ENCODE measurements at places on chromosomes 7 and 10.

DNA sequence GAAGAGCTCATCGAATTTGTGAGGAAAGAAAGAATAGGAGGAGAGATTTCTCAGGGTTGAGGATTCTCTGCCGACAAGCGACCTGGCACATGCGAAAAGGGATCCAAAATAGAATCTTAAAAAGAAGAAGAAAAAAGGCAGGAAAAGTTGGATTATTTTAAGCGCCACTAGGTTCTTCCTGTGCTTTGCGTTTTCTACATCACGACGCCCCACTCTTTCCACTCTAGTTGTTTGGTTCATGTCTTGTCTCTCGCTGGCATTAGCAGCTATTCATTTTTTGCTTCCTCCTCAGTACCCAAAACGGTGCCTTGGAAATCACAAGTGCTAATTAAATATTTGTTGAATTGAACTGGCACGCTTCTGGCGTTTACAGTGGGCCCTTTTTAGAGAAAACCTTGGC is 674 bp upstream of the FRA10AC1 start:
- no peak for DNase-seq

- no peak for DNase-seq
These were observed 231.1 kb downstream of the SLC25A13 start for GRCh38 chr7:96090756-96091155.

GRCh38 chr7:28423918-28424514 is 11.7 kb downstream of the CREB5 start:
- DNase-seq = no peak

DNA sequence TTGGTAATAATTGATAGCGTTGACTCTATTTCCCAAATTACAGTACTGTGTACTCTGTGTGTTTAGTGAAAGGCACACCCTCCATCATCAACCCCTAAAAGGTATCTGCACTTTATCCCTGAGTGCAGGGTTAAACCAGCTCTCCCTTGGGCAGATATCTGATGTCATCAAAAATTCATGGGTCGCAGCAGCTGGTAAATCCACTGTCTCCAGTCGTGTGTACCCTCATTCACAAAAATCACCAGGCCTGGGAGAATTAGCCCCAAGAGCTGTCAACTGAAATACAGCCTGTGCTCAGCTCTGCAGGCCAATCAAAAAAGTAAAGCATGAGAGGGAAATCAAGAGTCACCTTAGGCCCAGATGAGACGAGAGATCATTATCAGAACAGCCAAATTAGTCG is 103.7 kb downstream of the HIP1 start:
- DNase-seq = no peak

DNA sequence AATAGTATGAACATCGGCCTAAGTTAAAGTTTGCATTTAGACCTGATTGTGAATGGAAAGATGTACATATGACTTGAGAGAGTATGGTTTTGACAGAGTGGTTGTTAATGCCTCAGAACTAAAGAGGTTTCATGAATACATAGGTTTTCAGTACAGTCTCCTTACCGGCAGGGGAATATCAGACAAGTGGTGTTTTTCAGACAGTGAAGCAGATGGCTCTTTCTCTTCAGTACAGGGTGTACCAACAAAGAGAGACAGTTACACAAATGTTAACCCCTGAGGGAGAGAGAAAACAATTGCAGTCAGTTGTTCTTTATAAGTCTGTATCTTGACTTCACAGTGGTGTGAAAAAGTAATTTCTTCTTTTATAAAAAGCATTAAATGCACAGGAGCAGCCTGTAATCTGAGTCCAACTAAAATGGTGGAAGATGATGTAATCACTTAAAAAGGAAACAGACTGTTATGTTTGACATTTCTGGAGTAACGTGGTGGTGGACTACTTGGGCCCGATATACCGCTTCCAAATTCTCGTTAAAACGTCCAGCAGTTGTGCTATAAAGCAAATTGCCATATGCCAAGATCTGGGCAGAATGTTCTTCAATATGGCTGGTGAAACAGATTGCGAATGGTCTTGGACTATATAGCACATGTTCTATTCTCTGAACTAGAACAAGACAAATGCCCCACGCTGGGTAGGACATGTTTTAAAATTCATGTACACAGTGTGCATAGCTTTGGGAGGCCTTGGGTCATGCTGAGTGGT is 69.2 kb downstream of the SDK1 start:
- DNase-seq = no peak

DNA sequence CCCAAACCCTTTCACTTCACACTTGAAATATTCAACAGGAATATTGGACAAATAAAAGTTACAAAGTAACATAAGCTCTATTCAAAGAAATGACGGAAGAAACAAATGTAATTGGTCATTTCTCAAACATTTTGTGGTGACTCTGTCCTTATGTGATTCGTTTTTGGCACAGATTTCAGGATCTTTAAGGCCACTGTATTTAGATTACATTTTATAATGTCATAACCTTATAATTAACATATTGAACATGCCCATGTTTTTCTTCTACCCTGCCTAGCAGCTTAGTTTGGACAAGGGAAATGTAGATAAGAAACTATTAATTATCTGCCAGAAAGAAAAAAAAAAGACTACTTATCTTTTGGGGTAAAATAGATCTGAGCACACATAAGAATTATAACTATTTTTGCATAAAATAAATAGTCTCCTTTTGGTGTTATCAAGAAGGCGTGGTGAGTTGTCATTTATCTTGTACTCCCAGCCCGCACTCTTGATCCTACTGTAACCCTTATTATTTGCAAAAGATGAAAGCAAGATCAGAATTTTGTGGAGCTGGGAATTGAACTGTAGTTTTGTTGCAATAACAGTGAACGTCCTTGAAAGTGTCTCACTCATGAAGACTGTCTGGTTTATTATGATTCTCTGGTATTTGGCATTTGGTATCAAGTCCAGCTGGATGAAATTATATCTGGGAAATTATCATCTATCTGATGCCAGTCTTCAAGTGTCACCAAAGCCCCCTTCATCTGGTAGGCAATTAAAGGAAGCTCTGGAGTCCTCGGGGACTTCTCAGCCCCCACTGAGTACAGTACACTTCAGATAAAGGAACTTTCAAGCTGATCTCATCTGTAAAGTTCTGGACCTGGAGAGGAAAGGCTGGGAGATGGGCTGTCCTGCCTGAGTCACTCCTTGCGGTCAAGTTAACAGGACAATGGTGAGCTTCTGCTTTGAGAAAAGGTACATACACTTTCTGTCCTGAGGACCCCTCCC is 175.7 kb upstream of the INHBA start:
- no peak for DNase-seq

DNA sequence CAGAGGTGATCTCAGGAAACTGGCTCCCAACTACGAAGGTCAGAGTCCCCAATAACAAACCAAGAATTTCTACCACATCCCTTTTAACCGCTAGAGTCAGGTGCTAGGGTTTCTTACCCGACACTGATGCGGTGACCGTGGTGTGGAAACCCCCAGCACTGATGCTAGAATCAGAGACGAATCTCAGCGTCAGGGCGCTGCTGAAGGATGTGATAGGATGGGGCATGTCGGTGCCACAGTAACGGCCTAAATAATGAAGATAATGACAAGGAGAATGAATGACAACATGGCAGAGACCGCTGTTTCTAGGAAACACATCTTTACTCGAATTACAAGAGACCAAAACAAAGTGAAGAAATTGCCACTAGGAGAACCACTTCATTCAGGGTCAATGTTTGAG is 131.1 kb upstream of the RSU1 start:
- no peak for DNase-seq

DNA sequence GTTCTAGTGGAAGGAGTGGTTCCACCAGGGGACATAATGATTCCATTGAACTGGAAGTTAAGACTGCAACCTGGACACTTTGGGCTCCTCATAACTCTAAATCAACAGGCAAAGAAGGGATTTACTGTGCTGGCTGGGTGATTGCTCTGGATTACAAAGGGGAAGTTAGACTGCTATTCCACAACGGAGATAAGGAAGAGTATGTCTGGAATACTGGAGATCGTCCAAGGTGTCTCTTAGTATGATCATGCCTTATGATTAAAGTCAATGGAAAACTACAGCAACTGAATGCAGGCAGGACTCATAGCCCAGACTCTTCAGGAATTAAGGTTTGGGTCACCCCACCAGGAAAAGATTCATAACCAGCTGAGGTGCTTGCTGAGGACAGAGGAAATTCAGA is 310.6 kb upstream of the MGMT start:
- no peak for DNase-seq

GRCh38 chr10:61684894-61685507 is 22.3 kb downstream of the CABCOCO1 start:
- DNase-seq = no peak

GRCh38 chr7:74084722-74085578 is 1.3 kb downstream of the LIMK1 start:
- no peak for DNase-seq

GRCh38 chr7:124718032-124718766 is 47.4 kb downstream of the GPR37 start:
- no peak for DNase-seq

DNA sequence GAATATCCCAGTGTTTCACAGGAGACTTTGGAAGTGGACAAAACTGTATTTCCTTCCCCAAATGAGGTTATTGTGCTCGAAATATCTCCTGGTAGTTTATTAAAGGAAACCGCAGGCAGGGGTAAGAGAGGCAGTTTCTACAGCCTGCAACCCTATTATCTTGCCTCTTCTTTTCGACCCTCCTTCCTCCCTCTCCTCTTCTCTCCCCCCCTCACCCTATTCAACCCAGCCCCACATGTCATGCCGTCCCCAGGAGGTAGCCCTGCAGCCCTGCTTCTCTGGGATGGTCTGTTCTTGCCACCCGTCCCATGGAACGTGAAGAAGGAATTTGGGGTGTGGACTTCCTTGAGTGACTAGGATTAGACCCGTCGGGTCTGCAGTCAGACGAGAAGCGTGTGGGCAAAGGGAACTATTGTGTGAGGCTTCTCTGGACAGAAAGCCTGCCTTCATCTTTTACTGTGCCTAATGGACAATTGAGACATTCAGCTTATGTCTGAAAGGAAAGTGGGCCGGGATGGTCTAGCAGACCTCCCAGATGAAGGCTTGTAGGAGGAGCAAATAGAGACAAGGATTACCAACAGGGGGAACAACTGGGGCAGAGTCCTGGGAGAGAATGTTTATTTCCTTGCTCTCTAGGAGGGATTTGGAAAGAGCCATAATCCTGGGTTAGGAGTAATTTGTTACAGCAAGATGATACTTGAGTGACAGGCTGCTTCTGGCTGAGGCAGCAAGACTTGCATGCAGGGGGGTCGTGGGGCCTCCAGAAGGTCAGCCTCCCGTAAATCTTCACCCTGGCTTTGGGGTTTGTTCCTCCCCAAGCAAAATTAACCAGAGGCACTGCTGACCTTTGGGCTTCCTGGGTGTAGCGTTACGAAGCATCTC is 77.8 kb downstream of the TCF7L2 start:
- no peak for DNase-seq

DNA sequence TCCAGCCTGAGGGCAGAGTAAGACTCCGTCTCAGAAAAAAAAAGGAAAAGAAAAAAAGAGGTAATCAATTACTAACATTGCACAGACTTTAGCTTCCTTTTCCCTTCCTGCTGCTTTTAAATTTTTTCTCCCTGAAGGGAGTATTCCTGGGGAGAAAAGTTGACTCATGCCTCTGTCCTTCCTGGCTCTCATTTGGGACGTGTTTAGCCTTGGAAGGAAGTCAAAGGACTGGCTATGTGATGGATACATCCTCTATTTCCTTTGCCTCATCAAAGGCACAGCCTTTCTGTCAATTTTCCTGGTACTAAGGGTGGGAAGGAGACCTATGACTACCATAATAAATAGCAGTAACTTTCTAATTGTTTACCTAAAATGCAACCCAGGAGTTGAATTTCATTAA is 77.6 kb downstream of the ITGA8 start:
- DNase-seq = no peak

- DNase-seq = no peak
These were observed 3.2 kb downstream of the VCL start for GRCh38 chr10:74000892-74001669.
